ENCODE measurements at places on chromosomes 1 and 21.

DNA sequence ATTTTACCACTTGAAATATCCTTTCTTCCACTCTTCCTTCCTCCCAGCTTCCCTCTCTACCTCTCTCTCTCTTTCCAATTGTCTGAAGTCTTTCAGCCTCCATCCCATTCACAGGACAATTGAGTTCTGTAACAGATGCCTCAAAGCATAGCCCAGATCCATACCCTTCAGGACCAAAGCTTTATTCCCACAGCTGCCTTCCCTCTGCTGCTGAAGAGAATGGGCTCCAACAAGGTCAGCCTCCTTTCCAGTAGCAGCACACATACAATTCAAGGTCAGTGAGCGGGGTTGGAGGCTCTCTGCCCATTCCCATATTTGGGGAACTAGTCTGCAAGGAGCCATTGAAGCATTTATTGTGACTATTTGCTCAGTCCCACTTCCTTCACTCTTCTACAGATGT, 179.9 kb downstream of the DPYD start:
- no peak for DNase-seq

- no peak for DNase-seq
Measured at GRCh38 chr1:53299233-53299632, 28.6 kb downstream of the LRP8 start.

- no peak for DNase-seq
Measured at GRCh38 chr1:16716691-16717335, 23.5 kb upstream of the RNU1-4 start.

- no peak for DNase-seq
Measured at GRCh38 chr1:221078260-221078965, 199.2 kb downstream of the HLX start.

DNA sequence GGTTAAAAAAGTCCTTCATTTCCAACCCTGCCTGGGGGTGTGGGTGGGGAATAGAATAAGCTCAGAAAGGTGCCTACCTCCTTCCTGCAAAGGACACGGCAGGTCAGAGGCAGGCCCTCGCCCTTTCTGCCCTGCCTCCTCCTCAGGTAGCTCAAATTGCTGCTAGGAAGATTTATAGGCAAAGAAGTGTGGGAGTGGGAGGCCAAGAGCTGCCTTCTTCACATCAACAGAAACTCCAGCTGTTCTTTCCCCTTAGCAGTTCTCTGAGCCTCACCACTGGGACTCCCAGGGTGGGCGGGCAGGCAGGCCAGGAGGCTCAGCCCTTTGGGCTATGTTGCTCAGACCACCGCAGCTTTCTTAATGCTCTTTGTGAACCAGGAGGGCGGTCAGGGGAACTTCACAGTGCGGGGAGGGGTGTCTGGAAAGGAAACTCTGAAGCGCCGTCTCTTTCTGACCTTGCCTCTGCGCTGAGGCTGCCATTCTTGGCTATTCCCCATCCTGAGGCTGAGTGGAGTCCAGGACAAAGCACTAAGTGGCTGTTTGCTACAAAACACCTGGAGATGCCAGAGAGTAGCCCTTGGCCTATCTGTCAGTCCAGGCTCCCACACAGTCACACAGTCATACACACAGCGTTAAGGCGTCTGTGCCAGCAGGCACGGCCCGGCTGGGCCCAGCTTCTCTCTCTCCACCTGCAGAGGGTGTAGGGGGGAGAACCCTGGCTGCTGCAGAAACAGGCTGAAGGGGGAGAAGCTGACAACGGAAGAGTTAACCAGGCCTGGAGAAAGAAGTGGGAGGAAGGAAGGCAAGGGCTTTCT, 3.0 kb upstream of the A3GALT2 start:
- no peak for DNase-seq

DNA sequence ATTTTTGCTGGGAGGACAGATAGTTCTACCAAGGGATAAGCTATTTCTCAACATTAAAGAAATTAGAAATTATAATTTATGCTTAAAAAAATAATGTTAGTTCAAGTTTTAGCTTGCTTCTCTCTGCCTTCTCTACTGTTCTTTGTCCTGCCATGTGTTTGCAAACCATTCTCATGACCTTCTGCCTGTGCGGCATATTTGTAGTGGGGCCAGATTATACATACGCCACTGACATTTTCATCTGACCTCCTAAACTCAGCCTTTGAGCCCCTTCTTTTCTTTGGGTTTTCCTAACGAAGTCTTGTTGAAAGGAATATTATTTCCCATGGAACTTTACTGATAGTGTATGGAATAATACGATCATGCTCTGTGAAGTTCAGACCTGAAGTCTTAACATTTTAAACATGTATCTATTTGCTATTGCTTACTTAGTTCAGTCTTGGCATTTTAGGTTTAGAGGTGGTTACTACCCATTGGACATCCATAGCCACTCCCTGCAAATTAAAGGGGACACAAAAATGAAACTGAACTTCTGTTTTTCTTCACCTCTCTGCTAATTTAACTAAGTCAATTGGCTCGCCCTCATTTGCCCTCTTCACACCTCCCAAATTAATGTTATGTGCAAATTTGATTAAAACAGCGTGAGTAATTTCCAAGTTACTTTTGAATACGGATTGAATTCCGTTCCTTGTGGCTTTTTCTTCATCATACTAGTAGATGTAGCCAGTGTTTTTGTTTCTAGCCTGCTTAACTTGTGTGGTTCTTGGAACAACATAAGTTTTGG, 15.6 kb downstream of the LRRC8D start:
- DNase-seq, result no peak

- no peak for DNase-seq
Measured at GRCh38 chr21:37272897-37273296, 5.8 kb upstream of the VPS26C start.

- DNase-seq, result no peak
Measured at GRCh38 chr21:36851121-36851520, 115.3 kb downstream of the HLCS start.

DNA sequence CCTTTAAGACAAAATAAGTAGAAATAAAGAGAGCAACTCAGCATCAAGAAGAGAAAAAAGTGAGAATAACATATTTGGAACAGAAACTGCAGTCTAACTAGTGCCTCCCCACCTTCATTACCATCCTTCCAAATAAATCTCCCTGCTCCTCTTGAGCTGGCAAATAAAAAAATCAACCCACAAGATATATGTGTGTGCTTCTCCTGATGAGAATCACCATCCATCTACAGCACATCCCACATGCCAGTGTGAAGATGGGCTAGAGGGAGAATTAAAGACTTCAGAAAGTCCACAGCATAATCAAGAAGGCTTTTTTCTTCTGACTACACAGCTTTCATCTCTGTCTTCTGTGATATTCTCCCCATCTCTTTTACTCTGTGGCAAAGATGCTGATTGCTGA, 244.1 kb downstream of the SPATA17 start:
- DNase-seq, result no peak

DNA sequence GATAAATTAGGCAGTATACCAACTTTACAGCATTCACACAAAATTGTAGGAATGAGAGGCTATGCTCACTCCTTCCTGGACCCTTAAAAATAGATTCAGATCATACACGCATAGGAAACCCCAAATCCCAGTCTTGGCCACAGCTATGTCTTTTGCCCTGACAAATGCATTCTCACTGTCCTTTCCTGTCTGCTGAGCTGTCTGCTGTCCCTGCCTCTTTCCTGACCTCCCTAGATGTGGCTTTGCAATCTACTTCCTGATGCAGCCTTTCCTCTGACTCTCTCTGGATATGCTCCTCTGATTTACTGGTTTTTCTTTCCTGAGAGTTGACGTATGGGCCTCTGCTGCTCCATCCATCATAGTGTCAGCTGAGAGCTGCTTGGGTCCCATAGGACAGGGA, 59.8 kb upstream of the SLC35F3 start:
- DNase-seq, result peak; percentile 70

DNA sequence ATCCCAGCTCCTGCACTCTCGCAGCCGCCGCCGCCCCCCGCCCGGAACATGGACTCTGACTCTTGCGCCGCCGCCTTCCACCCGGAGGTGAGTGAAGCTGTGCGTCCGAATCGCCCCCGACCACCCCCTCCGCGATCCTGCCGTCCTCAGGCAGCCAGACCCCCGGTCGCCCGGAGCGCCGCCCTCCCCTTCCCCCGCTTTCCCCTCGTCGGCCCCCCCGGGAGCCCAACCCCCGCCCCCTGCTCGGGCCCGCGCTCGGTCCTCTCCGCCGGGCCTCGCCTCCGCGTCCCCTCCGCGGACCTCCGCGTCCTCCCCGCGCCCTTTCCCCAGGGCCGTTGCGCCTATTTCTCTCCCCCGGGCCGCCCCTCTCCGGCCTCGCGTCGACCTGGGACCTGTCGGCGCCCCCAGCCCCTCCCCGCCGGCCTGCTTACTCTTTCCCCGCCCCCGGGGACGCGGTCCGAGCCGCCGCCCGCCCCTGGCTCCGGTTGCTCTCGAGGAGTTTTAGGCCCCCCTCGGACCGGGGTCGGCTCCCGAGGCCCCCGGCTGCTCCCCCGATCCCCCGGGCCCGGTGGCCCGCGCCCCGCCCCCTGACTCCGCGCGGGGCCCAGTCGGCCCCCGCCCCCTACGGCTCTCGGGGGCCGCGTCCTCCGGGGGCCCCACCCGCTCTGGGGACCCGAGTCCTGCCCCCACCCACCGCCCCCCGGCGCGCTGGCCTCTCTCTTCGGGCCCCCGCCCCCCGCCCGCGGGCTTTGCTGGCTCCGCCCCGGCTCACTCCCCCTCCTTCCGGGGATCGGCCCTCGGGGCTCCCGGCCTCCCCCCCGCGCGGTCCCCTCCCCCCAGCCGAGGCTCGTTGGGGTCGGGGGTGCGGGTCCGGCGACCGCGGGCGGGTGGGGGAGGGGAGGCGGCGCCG, 743 bp downstream of the PHF13 start:
- DNase-seq, result no peak

DNA sequence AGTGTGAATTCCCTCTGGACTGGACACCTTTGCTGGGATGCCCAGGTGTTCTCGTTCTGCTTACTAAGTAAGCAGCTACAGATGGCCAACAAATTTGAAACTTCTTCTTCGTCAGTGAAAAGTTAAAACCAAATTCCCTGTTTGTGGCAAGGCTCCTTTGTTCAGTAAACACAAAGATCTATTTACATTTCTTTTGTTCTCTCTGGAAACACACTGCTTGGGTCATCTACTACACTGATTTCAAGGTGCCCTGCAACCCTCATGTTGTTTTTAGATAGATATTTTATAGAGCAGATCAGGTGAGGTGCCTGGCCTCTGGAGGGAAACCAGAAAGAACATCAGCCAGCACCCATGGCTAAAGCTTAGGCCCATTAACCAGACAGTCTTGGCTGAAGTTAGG, 157.2 kb upstream of the UBE2U start:
- no peak for DNase-seq

DNA sequence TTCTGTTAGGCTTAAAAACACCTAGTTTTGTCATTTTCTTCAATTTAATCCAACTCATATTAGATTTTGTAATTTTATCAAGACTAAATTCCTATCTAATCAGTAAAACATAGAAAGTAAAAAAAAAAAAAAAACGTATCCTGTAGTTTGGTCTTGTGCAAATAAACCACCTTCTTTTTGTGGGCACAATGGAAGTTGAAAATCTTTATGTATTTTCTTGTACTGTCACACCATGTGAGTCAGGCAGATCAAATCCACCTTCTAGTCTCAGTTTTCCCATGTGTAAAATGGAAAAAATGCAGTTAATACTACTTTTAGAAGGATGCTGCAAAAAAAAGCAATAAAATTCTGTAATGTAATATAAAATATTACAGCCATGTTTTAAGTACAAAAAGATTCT, 129.8 kb downstream of the CYYR1 start:
- no peak for DNase-seq

- DNase-seq, result no peak
Measured at GRCh38 chr1:177811429-177811828, 158.4 kb downstream of the SEC16B start.

- peak; percentile 62 for DNase-seq
Measured at GRCh38 chr1:41573785-41574713, 89.6 kb upstream of the EDN2 start.

- DNase-seq, result no peak
Measured at GRCh38 chr1:112297536-112297935, 98.5 kb upstream of the CTTNBP2NL start.

DNA sequence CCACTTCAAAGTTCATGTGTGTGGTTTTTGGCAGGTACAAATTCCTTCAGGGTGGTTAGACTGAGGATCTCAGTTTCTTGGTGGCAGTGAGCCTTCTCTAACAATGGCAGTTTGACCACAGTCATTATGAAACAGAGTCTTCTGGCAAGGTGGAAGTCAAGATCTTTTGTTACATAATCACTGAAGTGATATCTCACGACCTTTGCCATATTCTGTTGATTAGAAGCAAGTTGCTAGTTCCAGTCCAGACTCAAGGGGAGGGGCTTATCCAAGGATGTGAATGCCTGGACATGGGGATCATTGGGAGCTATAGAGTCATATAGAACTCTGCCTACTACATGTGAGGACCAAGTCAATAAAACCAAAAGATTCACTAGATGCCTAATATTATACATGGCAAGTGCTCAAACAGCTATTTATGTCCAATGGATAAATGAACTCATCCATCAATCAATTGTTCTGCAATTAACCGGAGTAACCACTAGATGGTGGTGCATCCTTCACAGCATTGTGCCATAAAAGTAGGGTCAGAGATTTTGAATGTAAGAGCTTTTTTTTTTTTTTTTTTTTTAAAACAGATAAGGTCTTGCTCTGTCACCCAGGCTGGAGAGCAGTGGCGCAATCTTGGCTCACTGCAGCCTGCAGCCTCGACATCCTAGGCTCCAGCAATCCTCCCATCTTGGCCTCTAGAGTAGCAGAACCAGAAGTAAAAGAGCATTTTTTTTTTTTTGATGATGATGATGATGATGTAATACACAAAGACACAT, 131.9 kb downstream of the CRB1 start:
- peak; percentile 22 for DNase-seq

GRCh38 chr1:53349968-53350852, 22.3 kb upstream of the LRP8 start:
- DNase-seq, result no peak

GRCh38 chr1:8947127-8947691, 1.5 kb downstream of the CA6 start:
- DNase-seq, result no peak

DNA sequence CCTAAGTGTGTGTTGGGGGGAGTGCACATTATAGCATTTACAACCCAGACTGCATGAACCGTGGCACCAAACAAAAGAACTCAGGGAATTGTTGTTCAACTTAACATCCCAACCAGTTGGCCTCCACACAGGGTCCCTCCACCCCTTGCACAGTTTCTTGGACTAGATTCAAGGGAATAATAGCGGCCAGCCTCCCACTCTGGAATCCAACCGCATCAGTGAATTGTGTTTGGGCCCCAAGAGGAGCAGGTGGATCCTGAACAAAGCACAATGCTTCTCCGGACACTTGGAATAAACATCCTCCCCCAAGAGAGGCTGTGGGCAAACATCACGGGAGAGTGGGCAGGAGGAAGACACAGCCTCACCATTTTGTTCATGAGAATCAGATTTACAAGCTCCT, 18.2 kb downstream of the CD34 start:
- no peak for DNase-seq

GRCh38 chr1:61160526-61160925, 78.2 kb downstream of the NFIA start:
- no peak for DNase-seq

- no peak for DNase-seq
Measured at GRCh38 chr1:229841230-229841629, 215.2 kb downstream of the URB2 start.

Measured in RCC 7860 (cell line).